Stimulated activated CD4-positive, alpha-beta T cell treated with anti-CD3 and anti-CD28 coated beads, Interleukin-4, amount 100 ng/mL, for 1 hour (primary cell): ENCODE measurements at places on chromosomes 4 and X.

- no peak for DNase-seq
Measured at GRCh38 chr4:53717064-53717549, 125.8 kb upstream of the LNX1 start.

GRCh38 chrX:150880808-150881165, 17.7 kb downstream of the CD99L2 start:
- DNase-seq = no peak

DNA sequence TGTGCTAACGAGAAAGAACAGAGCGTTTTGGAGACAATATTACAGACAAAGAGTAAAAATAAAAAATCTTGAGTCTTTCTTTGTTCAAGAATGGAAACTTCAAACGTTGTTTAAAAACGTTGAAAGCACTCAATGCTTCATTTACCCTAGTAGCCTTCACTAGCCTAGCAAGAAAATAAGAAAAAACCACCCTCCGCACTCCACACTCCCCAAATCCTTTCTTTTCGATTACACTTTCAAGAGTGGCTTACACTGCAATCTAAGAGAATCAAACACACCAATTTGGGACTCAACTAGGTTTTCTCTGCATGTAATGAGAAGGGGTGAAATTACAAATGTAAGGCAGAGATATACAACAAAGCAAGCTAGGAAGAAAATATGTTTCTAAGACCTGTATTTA, 4.7 kb downstream of the TMSB4X start:
- DNase-seq = no peak

GRCh38 chrX:101231080-101231479, 11.5 kb downstream of the DRP2 start:
- DNase-seq = no peak

DNA sequence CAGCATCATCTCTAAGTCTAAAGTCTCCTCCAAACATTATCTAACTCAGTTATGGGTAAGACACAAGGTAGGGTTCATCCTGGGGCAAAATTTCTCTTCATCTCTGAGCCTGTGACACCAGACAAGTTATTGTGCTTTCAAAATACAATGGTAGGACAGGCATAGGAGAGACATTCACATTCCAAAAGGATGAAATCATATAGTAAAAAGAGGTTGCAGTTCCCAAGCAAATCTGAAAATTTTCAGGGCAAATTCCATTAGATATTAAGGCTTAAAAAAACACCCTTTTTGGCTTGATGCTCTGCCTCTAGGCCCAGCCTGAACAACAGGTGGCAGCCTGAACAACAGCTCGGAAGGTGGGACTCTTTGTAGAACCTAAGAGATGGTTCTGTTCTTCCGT, 448.3 kb upstream of the SLIT2 start:
- DNase-seq = no peak

DNA sequence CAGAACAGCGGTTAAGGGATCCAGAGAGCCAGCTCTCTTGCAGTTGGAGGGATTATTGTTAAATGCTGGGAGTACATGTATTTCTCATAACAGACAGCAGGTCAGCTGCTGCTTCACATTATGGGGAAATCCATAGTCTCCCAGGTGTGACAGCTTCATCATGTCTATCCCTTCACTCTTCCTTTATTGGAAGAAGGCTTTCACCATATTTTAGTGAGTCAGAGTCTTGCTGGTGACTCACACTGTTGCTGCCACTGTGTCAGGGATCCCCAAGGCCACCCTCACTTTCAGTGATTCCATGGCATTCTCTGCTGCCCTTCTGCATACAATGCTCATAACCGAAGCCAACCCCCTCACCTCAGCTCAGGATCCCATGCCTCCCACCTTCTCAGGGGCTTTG, 32.9 kb upstream of the PAGE5 start:
- no peak for DNase-seq

DNA sequence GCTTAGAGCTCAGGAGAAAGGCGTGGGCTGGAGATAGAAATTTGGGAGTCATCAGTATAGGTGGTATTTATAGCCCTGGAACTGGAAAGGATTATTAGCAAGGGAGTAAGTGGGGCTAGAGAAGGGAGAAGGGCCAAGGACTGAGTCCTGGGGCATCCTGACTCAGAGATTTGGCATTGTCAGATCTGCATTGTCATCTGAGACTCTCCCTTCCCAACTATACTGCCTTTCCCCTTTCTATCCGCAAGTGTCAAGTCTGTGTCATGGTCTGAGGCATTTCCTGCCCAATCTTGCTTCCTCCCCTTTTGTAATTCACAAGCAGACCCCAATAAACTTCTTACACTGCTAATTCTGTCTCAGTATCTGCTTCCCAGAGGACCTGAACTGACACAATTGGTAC, 24.4 kb upstream of the SLC25A43 start:
- no peak for DNase-seq

DNA sequence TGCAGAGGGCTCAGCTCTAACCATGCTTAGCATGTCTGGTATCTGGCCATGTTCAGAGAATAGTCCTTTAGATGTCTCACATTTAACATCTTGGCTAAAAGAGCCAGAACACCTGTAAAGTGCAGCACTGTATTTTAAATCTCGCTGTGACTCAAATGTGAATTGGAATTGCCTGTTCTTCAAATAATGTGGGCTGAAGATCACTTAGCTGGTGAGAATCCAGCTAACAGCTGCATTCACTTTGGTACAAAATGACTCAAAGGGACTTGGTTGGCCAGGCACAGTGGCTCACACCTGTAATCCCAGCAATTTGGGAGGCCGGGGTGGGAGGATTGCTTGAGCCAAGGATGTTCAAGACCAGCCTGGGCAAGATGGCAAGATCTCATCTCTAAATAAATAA, 63.5 kb upstream of the PLAC8 start:
- DNase-seq = no peak

GRCh38 chrX:2346158-2346557, 154.6 kb downstream of the DHRSX start:
- no peak for DNase-seq

GRCh38 chrX:110427076-110427475, 68.4 kb downstream of the RTL9 start:
- no peak for DNase-seq
